ENCODE measurements at places on chromosomes 11 and 22. TPM values are rescaled to one million over a fixed set of nuclear protein-coding genes. Genes with fewer than 3 reads are reported as not detected.
A peak's percentile ranks its signal among the peaks of the same experiment; 100 is the strongest.

IL10RA gene
- total RNA-seq: 29.5 TPM

CRYBB2 gene
- not detected for total RNA-seq

OR4C13 gene
- not detected for total RNA-seq

NRIP3 gene
- 0.62 TPM for total RNA-seq

KCNJ1 gene
- 0.13 TPM for total RNA-seq

C22orf23 gene
- total RNA-seq: 0.45 TPM

HARBI1 gene
- 4.3 TPM for total RNA-seq

PRAME gene
- 0.27 TPM for total RNA-seq

PANX2 gene
- total RNA-seq: 0.76 TPM

ADM gene
- total RNA-seq: 92.4 TPM

SIK2 gene
- total RNA-seq: 28.3 TPM

DNA sequence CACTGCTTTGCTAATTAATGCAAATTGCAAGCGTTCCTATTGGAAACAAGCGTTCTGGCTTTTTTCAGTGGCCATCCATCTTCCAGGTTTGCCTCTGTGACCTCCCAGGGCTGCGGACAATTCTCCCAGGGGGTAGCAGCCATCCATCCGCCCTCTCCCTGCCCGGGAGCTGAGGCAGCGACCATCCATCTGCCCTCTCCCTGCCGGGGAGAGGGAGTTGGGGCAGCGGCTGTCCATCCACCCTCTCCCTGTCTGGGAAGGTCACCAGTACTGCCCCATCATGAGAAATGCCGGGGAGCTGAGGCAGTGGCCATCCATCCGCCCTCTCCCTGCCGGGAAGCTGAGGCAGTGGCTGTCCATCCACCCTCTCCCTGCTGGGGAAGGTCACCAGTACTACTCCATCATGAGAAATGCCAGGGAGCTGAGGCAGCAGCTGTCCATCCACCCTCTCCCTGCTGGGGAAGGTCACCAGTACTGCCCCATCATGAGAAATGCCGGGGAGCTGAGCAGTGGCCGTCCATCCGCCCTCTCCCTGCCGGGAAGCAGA lies 394.7 kb downstream of the BRD1 start:
- no peak for DNase-seq

- DNase-seq: no peak
Observed at GRCh38 chr11:62547691-62548281, 1.2 kb upstream of the AHNAK start.

GRCh38 chr22:48834404-48834803 lies 993.3 kb downstream of the BRD1 start:
- DNase-seq: no peak

DNA sequence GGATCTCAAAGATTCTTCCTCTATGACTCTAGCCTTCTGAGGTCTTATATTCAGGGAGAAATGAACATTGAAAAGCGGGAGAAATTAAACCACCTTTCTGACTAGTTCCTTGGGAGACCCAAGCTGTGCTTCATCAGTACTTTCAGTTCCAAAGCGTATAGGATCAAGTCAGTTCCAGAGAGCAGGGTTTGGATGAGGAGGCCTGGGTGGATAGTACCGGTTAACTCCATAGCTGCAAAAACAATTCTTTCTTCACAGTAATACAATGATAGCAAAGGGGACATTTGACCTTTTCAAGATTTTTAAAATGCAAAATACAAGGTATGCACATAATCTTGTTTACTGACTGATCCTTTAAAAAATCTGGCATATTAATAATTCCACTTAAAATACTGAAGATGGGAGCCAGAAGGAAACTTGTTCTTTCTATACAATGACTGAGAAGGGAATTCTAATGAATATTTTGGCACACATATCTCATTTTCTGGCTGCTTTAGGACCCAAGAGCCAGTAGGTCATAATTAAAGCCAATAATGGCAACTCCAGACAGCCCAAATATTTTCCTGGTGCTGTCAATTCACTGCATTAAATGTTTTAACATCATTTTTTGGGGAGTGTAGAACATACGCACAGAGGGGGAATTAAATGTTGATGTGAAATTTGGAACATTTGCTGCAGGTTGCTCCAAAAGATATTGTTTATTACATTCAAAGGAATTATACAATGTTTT lies 16.0 kb downstream of the ADM start:
- no peak for DNase-seq

GRCh38 chr22:30305906-30306626 lies 16.8 kb upstream of the CASTOR1 start:
- no peak for DNase-seq

GRCh38 chr11:87260811-87261210 lies 223.1 kb downstream of the TMEM135 start:
- DNase-seq: no peak

GRCh38 chr11:16133867-16134266 lies 222.5 kb downstream of the SOX6 start:
- no peak for DNase-seq

GRCh38 chr11:14908214-14908880 lies 16.3 kb upstream of the CYP2R1 start:
- no peak for DNase-seq

- DNase-seq: no peak
Observed at GRCh38 chr11:68460741-68461574, at the start of gene PPP6R3. Gene PPP6R3, plus strand, starts transcription at chr11:68460752. Its CDS starts 76,913 bp downstream, at chr11:68537665.

DNA sequence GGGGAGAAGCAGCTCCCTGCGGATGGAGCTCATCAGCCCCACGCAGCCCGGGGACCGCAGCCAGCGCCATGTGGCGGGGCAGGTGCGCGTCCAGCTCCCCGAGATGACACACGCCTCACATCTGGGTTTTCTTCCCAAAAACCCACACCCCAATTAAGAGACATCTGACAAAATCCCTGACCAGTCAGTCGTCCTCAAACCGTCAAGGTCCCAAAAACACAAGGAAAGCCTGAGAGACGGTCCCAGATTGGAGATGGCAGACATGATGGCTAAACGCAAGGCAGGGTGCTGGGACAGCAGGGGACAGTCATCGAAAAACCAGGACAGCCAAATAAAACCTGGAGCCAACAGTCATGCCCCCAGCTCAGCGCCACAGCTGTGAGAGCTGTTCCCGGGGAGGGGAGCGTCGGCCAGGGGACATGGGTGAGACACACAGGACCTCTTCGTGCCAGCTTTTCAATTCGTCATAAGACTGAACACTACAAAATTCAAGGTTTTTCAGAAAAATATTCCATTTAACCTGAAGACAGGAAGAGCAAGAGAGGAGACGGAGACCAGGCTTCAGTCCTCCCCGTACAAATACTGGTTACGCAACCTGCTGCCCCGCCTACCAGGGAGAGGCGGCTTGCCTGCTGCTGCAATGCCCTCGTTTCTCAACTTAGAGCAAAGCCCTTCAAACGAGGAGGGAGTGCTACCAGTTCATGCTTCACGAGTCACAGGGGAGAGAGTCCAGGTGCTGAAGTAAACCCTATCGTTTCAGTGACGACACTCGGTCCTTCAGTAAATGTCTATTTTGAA lies 10.5 kb downstream of the TOLLIP start:
- DNase-seq: peak; percentile 89

- no peak for DNase-seq
Observed at GRCh38 chr11:12285106-12285505, 92.3 kb upstream of the PARVA start.

DNA sequence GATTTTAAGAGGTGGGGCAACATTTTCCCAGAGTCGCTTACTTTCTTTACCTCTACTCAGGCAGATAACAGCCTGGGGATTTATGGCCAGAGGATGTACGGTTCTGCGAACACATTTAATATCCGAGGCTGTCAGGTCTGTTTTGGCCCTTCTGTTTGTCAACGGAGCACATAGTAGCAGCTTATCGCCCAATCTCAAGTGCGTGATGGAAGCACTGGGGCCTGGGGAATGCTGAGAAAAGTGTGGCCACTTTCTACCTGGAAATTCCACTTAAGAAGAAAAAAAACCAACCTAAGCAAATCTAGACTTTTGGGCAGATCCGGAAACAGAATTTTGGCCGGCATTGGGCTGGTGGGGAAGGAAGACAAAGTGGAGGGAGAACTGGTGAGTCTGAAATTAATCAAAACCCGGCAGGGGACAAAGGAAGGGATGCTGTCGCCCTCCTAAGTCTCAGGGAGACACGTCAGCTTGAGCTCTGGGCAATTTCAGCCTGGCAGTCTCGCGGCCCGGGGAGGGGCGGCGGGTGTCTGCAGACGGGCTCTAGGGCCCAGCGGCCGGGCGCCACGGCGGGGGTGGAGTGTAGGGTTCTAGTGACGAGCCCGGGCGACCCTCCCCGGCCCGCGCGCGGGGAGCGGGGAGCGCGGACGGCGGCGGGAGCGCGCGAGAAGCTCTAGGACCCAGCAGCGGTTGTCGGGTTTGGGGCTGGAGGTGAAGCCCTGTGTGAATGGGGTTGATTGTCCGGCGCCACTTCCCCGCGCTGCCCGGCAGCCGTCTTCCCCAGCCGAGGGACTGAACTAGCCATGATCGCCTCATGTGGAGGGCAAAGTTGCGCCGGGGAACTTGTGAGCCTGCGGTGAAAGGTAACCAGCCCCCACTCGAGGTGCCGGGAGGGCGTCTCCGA lies at the start of gene AMOTL1:
TSS of gene AMOTL1 (plus strand) at position 656 of the 901 bp plus-strand sequence. CDS start at position 812, 156 bp downstream.
- peak; percentile 94 for DNase-seq

- no peak for DNase-seq
Observed at GRCh38 chr22:30826670-30827355, 132.1 kb downstream of the OSBP2 start.

GRCh38 chr11:47983464-47984397 lies 3.4 kb downstream of the PTPRJ start:
- DNase-seq: no peak

DNA sequence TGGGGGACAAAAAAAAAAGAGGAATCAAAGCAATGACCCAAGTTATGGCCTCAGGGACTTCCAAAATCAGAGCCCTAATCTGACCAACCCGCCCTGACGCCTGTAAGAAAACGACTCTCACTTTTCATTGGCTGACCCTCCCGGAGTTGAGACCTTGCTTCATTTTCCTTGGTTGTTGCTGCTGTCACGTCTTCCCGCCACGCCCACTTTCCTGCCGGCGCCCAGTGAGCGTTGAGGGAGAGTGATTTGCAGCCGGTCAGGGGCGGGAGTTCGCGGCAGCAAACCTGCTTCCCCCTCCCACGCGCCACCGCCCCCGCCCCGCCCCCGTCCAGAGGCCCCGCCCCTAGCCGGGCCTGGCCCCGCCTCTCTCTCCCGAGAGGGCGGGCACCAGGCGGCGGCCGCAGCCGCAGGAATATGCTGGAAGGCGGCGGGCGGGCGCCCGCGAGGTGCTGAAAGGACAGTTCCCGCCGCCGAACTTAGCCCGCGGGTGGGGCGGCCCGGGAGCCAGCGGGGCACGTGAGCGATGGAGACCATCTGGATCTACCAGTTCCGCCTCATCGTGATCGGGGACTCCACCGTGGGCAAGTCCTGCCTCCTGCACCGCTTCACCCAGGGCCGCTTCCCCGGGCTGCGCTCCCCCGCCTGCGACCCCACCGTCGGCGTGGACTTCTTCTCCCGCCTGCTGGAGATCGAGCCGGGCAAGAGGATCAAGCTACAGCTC lies at the start of gene RAB39A:
TSS of gene RAB39A (plus strand) at position 403 of the 721 bp plus-strand sequence. CDS start at position 524, 121 bp downstream.
- DNase-seq: peak; percentile 86

DNA sequence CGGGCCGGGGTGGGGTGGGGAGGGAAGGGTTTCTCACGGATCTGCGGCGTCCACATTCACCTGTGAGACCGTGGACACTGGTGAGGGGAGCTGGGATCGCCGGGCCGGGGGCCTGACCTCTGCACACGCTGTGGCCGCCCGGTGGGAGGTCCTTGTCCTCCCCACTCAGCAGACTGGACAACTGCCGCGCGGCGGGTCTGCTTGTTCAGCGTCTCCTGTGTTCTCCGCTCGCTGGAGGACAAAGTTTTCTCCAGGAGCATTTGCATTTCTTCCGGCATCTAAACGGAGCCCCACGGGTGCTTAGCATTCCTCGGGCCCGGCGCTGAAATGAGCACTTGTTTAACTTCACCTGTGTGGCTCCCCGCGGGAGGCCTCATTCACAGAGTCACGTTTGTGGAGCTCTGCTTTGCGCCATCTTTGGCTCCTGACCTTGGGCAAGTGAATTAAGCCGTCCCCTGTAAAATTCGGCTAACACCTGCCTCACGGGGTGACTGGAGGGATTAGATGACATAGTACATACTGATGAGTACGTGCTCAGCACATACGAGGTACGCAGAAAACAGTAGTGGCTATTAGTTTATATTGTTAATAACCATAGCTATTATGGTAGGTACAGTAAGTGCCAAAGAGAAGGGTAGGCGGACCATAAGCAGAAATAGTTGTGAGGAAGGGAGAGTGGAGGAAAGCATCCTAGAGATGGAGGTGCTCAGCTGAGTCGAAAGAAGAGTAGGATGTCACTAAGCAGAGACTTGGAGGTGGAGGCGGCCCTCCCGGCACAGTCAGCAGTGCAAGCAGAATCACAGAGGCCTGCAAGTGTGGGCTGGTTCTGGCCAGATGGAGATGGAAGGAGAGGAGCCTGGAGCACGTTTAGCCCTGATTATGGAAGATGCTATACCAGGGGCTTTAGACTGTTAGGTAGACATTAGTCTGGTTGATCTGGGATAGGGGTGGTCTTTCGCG lies 885 bp downstream of the TRMU start:
- no peak for DNase-seq

- no peak for DNase-seq
Observed at GRCh38 chr11:23124249-23124648, 264.0 kb upstream of the CCDC179 start.

DNA sequence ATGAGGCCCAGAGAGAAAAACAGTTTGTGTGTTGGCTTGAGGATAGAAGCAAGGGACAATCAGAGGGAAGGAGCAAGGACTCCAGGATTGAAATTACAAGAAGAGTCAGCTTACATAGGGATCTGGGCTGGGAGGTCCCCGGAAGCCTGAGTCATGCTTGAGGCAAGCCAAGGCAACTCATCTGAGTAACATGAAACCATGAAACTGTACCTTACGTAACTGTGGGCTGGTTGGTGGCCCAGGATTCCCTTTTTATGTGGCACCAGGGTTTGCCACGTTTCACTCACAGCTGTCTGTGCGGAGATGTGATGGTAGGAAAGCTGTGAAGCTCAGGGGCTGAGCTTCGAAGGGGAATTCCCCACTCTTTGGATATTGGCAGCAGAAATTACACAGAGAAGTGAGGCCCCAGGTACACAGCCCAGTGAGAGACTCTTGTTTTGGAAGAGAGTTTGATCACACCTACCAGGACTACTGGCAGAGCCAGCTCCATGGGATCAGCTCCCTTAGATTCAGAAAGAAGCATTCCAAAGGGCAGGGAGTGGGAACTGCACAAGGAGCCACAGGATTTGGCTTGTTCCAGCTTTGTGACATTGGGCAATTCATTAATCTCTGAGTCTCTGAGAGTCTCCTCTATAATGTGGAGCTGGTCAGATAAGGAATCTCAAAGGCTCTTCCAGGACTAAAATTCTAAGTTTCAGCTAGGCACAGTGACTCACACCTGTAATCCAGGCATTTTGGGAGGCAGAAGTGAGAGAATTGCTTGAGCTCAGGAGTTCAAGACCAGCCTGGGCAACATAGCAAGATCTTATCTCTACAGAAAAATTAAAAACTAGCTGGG lies 7.8 kb downstream of the SLC5A1 start:
- DNase-seq: no peak

GRCh38 chr11:8168485-8169257 lies at the start of gene RIC3:
Gene RIC3, minus strand, starts transcription at chr11:8169025. Its CDS starts 36 bp downstream, at chr11:8168989.
- DNase-seq: peak; percentile 59

All from sciatic nerve (tissue), 2 donors.